ENCODE measurements at places on chromosomes 5 and 9. TPM values are rescaled to one million over a fixed set of nuclear protein-coding genes. Genes with fewer than 3 reads are reported as not detected.

The GABRA6 gene
- not detected for total RNA-seq

The ZNF883 gene
- total RNA-seq, result 4.3 TPM

The ANXA2R gene
- total RNA-seq, result 3.4 TPM

The LRRC19 gene
- not detected for total RNA-seq

The LHX2 gene
- total RNA-seq, result not detected

The ZNF79 gene
- total RNA-seq, result 21.0 TPM

The TMEM215 gene
- not detected for total RNA-seq

The GRXCR2 gene
- not detected for total RNA-seq

The CTXN3 gene
- not detected for total RNA-seq

The PCDHB10 gene
- 0.41 TPM for total RNA-seq

The PCDHGA9 gene
- 4.1 TPM for total RNA-seq

The PCDHGA4 gene
- 3.7 TPM for total RNA-seq

The PCDHGA6 gene
- 7.4 TPM for total RNA-seq

The C1QTNF2 gene
- 2.0 TPM for total RNA-seq

The POLK gene
- total RNA-seq, result 27.9 TPM

The TTC39B gene
- 22.1 TPM for total RNA-seq

The IRX1 gene
- total RNA-seq, result 7.9 TPM

The OTULINL gene
- 0.33 TPM for total RNA-seq

The PCDHAC1 gene
- 0.16 TPM for total RNA-seq

The PCDHGA3 gene
- total RNA-seq, result 1.1 TPM

The PCDHA1 gene
- total RNA-seq, result 0.09 TPM

The PROB1 gene
- total RNA-seq, result 0.99 TPM

The DDX4 gene
- not detected for total RNA-seq

The AP3B1 gene
- 78.5 TPM for total RNA-seq

The OR1L6 gene
- not detected for total RNA-seq

The ZNF169 gene
- 4.0 TPM for total RNA-seq
